ENCODE measurements at places on chromosomes 16 and 17.
A peak's percentile ranks its signal among the peaks of the same experiment; 100 is the strongest.

- DNase-seq = no peak
Measured at GRCh38 chr16:73890186-73891128, 406.2 kb upstream of the PSMD7 start.

- DNase-seq = no peak
Measured at GRCh38 chr17:77245162-77245926, 104.6 kb downstream of the SEC14L1 start.

DNA sequence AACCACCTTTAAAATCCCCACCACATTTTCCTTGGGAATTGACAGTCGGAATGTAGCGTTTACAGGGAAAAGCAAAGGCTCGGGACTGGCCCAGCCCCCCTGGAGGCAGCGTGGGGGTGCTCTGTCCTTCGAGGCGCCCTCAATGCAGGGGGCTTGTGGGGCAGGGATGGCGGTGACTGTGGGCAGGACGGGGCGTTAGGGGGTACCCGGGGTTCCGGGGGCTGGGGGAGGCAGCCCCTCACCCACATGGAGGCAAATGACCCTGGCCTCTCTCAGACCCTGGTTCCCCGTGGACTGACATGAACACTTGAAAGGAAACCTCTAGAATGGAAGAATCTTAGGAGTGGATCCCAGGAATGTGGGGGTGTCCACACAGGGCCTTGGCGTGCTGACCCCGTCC lies 78.4 kb upstream of the GNG13 start:
- no peak for DNase-seq

GRCh38 chr17:63434951-63435571 lies 11.0 kb downstream of the CYB561 start:
- DNase-seq = peak; percentile 82

DNA sequence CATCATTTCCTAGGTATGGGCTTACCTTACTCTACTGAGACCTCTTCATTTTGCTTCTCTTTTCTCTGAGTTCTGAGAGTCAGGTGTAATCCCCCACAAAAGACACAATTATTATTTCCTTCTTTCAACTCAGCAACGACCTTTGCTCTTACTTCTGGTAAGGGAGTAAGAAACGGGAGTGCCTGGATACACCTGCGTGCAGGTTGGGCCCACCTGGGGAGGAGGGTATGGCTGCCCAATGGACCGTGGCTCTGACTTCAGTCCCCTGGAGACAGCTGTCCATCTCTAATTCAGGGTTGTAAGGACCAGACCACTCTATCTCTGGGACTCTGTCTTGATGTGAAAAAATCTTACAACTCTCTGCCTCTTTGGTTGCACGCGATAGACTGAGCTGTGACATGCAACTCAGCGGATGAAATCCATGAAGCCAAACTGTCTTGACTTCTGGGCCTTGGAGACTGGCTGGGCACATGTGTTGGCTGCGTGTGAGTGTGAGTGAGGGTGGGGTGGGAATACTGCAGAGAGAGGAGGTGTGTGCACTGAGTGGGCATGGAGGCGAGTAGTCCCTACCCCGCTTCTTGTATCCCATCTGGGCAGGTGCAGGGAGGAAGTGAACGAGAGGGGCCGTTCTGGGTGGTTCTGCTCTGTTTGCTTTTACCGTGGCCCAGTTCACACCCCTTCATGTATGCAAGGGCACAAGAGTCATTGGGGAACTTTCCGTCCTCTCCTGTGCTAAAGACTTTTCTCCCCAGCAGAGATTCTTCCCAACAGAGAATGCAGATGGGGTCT lies 1.2 kb downstream of the TMEM238L start:
- DNase-seq = no peak

DNA sequence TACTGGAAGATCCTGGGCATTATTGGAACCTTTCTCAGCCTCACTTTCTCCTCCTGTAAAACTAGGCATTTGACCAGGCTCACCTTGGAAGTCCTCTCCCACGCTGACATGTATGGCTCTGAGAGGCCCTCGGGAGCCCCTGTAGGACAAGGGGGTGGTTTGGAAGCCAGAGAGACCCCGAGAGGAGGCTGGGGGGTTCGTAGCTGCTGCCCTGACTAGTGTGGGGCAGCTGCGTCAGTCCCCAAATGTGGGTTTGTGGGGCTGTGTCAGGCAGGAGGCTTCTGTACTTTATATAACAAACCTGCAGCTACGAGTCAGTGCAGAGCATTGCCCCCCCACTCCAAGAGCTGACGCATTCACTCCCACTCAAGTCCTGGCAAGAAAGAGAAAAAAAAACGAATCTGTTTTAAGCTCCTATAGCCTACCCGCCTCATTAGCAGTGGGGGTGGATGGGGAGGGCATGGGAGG lies 1.8 kb downstream of the CX3CL1 start:
- no peak for DNase-seq

Data from hematopoietic multipotent progenitor cell (in vitro differentiated cells).